ENCODE measurements at places on chromosomes 1 and 21.
A peak's percentile ranks its signal among the peaks of the same experiment; 100 is the strongest.

DNA sequence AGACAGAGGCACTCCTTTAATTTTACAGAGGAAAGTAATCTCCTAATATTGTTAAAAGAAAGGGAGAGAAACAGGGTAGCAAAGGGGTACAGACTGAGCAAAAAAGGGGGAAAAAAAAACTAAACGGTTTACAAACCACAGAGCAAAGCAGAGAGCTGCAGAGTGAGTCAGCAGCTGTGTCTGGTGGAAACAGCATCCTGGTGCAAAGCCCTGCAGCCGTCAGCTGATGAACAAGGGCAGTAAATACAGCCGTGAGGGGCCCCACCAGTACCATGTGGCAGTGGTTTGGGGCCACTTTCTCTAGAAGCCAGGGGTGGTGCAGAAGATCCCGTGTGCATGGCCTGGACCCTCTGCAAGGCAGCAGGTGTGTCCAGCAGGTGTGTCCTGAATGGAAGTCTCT is 111.3 kb downstream of the ERG start:
- peak; percentile 17 for DNase-seq

- no peak for DNase-seq
Measured at GRCh38 chr1:193241132-193241827, 54.9 kb upstream of the B3GALT2 start.

DNA sequence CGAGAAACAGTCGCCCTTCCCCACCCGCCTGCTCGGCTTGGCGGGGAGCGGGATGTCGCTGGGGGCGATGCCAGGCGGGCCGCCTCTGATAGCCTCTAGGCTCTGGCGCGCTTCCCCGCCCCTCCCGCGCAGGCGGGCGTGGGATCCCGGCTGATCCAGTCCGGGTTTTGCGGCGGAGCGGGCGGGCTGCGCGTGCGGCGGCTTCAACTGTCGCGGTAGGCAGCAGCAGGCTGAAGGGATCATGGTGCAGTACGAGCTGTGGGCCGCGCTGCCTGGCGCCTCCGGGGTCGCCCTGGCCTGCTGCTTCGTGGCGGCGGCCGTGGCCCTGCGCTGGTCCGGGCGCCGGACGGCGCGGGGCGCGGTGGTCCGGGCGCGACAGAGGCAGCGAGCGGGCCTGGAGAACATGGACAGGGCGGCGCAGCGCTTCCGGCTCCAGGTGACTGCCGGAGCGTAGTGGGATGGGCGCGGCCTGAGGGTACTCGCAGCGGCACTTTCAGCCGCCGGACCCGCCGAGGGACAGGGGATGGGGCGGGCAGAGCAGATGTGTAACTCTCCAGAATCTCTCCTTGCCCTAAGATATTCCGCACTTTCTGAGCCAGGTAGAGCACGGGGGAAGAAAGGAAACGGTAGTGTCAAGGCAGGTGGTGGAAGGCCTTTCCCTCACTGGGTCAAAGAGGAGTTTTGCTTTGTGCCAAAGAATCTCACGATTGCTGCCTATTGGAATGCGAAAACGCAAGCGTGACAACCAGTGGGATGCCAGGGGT is at the start of gene FAAH:
Gene FAAH (plus strand): TSS at position 210 of the 764 bp plus-strand sequence. CDS start 32 bp downstream, at position 242.
- no peak for DNase-seq

DNA sequence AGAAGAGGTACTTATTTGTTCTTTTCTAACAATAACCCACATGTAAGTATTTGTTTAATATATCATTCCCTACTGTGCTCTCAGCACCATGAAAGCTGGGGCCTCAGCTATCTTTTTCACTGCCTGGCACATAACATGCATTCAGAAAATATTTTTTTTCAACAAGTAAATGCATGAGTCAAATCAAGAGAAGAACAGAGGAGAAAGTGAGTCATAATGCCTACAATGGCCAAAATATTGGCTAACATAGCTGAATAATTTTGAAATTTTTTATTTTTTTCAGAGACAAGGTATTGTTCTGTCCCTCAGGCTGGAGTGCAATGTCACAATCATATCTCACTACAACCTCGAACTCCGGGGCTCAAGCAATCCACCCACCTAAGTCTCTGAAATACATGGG is 252.2 kb upstream of the ADAMTS5 start:
- peak; percentile 40 for DNase-seq

DNA sequence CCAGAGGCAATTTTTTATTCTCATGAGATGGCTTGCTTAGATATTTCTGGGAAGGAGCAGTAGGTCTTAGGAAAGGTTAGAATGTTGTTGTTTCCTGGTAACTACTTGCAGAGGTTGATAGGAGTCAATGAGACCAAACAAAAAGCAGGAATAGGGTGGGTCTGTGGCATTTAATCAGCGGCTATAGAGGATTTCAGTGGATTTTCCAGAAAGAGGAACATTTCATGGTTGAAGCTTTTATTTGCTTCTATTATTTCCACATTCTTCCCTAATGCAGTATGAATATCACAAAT is 111.3 kb upstream of the PALMD start:
- DNase-seq = no peak

DNA sequence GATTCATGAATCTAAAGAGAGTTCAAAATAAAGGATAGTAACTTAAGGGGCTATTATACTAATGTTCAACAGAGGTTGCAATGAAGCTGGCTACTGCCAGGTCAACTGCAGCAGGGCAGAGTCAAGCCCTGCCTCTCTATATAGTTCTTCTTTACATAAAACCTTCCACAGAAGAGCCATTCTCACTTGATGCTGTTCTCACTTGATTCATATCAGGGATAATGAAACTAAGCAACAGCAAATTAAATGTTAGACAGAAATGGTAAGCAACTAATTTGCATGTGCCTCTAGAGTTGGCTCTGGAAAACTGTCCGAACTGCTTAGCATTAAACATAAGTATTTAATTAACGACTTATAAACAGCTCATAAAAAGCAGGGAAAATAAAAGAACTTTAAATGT is 17.4 kb downstream of the CCSAP start:
- DNase-seq = no peak

DNA sequence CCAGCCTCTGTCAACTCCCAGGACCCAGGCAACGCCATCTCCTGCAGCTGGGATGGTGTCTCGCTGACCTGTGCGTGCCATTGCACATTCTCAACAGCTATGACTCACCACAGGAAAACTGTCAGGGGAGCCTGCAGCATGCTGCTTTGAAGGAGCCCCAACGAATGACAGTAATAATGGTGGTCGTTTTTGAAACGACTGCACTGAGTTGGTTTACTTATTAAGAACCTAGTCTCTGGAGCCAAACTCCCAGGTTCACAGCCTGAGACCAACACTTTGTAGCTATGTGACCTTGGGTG is 21.6 kb downstream of the TCEA3 start:
- DNase-seq = peak; percentile 77

GRCh38 chr1:107934578-107934977 is 30.4 kb downstream of the VAV3 start:
- no peak for DNase-seq

GRCh38 chr1:29466258-29466657 is 229.9 kb downstream of the PTPRU start:
- DNase-seq = no peak

DNA sequence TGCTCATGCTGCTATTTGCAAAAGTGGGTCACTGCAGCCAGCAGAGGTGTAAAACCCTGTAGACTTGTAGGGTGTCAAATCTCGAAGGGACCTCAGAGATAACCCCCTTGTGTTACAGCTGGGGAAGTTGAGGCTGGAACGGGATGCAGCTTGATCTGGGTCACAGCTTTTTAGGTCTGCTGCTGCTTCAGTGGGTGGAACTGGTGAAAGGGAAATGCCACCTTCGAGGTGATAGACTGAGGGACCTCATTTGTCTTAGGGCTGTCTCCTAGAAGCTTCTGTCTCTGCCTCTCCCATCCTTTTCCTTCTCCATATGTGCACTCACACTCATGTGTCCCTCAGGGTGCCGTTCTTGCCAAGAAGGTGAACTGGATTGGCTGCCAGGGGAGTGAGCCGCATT is 35.4 kb downstream of the QSOX1 start:
- DNase-seq = no peak

GRCh38 chr1:161872506-161872905 is 106.4 kb downstream of the ATF6 start:
- no peak for DNase-seq

GRCh38 chr21:29433366-29434059 is 134.8 kb downstream of the BACH1 start:
- DNase-seq = no peak

DNA sequence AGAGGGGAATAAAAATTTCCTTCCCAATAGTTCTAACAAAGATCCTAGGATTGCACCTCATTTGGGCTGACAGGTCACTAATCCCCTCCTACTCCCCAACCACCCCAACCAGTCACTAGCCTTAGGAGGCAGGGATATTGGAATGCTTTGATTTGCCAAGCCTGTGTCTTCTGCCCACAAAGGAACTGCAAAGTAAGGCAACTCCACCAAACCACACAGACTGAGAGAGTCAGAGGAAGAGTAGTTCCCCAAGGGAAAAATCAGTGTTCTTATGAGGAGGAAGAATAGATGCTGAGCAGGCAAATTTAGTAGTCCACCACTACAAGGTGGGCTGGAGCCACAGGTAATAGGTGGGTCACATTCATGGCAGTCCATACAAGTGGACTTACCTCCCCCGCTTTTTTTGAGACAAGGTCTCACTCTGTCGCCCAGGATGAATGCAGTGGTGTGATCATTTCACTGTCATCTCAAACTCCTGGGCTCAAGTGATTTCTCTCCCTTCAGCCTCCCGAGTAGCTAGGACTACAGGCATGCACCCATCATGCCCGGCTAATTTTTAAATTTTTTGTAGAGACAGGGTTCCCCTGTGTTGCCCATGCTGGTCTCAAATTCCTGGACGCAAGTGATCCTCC is 3.7 kb upstream of the TMEM39B start:
- peak; percentile 61 for DNase-seq

- no peak for DNase-seq
Measured at GRCh38 chr1:203390298-203390697, 39.4 kb upstream of the FMOD start.

DNA sequence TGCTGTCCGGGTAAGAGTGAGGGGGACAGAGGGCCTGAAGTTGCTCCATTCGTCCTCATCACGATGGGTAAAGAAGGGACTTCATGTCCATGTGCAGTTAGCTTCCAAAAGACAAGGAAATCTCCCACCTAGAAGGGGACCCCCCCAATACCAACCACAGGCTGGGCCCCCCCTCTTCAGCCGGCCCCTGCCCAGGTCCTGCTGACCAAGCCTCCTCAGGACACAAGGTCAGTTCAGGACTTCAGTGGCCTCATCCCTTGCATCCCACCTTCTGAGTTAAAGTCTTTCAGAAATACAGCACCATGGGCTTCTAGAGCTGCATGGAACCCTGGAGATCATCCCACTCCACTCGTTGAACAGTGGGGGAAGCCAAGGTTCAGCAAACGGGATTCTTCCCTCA is 115.4 kb upstream of the ERG start:
- DNase-seq = no peak

GRCh38 chr1:42877380-42877779 is 31.0 kb downstream of the ZNF691 start:
- no peak for DNase-seq
